ENCODE measurements at places on chromosomes 5 and 9. TPM values are rescaled to one million over a fixed set of nuclear protein-coding genes. Genes with fewer than 3 reads are reported as not detected.

DNA sequence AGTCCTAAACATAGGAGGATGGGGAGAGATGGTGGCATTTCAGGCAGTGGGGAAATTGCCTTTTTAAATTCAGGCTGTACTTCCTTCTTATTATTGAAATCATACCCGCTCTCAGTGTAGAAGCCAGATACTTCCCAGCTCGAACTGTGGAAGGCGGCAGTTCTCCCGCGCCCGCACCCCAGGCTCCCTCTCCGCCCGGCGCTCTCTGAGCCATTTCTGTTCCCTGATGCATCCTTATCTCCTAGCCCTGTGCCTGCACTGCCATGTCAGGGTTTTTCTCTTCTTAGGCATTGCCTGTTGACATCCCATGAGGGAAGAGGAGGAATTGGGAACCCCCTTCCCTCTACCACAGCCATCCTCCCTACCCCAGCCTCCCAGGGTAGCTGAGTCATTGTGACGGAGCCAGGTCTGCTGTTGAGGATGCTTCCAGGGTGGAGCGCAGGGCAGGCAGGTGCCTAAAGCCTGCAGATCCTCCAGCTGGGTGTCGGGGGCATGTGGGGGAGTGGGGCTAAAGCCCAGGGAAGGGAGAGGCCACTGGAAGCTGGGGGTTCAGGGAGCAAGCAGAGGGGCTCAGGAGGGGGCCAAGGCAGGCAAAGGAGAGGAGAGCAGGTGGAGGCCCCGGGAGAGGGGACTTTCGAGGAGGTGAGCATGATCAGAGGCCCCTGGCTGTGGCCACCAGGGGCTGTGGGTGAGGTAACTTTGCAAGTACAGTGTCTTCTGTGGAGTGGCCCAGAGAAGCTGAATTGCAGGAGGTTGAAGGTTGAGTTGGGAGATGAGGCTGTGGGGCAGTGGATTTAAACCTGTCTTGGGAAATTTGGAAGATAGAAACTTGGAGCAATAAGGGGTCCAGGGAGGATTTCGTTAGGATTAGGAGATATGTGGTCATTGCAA lies 16.2 kb downstream of the LAMC3 start:
- no peak overlapping the region for H3K4me3 ChIP-seq
- DNase-seq, result no peak
- H3K27ac ChIP-seq, result no peak overlapping the region
- no peaks in the 10 kb centered on the region for H3K27me3 ChIP-seq
- H3K36me3 ChIP-seq, result no peaks in the 10 kb centered on the region

- DNase-seq, result no peak
- no peaks in the 10 kb centered on the region for H3K36me3 ChIP-seq
- peak overlapping the region; percentile 24 for H3K27ac ChIP-seq
- H3K4me1 ChIP-seq, result peaks cover 42% of the 10 kb centered on the region
- no peak overlapping the region for H3K4me3 ChIP-seq
Observed at GRCh38 chr9:77808751-77809081, 160.6 kb upstream of the GNA14 start.

DNA sequence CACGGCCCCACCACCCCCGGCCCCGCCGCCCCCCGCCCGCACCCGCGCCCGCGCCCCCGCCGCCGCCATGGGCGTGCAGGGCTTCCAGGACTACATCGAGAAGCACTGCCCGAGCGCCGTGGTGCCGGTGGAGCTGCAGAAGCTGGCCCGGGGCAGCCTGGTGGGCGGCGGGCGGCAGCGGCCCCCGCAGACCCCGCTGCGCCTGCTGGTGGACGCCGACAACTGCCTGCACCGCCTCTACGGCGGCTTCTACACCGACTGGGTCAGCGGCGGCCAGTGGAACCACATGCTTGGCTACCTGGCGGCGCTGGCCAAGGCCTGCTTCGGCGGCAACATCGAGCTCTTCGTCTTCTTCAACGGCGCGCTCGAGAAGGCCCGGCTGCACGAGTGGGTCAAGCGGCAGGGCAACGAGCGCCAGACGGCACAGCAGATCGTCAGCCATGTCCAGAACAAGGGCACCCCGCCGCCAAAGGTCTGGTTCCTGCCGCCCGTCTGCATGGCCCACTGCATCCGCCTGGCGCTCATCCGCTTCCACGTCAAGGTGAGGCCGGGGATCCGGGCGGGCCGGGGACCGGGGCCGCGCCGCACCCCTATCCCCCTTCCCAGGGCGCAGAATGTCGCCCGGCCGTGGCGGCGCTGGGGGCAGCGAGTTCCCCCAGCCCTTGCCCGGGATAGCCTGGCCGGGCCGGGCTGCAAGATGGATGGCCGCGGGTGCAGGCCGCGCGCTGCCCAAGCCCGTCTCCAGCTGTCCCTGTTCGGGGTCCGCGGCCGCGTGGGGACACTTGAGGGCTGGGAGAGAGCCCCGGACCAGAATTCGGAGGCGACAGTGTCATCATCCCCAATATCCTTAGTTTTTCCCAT lies 594 bp downstream of the FAM120A start:
- H3K36me3 ChIP-seq, result no peaks in the 10 kb centered on the region
- H3K27ac ChIP-seq, result peak overlapping the region; percentile 99
- peaks cover 47% of the 10 kb centered on the region for H3K4me1 ChIP-seq
- no peaks in the 10 kb centered on the region for H3K27me3 ChIP-seq

DNA sequence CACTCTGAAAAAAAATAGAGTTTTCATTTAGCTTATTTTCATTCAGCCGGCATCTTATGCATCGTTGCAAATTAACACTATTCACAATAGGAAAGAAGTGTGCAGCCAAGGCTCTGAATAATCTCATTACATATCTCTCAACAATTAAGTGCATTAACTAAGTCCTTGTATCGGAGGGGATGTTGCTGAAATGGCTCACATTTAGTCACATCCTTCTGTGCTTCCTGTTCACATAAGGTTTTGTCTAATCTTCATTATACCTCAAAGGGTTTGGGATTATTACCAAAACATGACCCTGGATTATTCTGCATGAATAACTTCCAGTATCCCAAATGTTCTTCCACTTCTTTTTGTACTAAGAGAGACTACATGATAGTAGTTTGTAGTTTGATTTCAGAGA lies 278.0 kb upstream of the GRIA1 start:
- no peaks in the 10 kb centered on the region for H3K27me3 ChIP-seq
- H3K27ac ChIP-seq, result no peak overlapping the region
- DNase-seq, result no peak
- no peaks in the 10 kb centered on the region for H3K36me3 ChIP-seq
- H3K4me3 ChIP-seq, result no peak overlapping the region

- DNase-seq, result no peak
- no peak overlapping the region for H3K4me3 ChIP-seq
- H3K36me3 ChIP-seq, result no peaks in the 10 kb centered on the region
- H3K4me1 ChIP-seq, result no peaks in the 10 kb centered on the region
- no peak overlapping the region for H3K27ac ChIP-seq
Observed at GRCh38 chr5:122314036-122314435, 2.0 kb downstream of the SNCAIP start.

Gene NTRK2
- total RNA-seq, result 0.29 TPM

GRCh38 chr5:105754056-105754455 lies 1916.7 kb downstream of the EFNA5 start:
- DNase-seq, result no peak
- H3K27ac ChIP-seq, result no peak overlapping the region
- H3K4me1 ChIP-seq, result no peaks in the 10 kb centered on the region
- no peak overlapping the region for H3K4me3 ChIP-seq
- no peaks in the 10 kb centered on the region for H3K36me3 ChIP-seq

DNA sequence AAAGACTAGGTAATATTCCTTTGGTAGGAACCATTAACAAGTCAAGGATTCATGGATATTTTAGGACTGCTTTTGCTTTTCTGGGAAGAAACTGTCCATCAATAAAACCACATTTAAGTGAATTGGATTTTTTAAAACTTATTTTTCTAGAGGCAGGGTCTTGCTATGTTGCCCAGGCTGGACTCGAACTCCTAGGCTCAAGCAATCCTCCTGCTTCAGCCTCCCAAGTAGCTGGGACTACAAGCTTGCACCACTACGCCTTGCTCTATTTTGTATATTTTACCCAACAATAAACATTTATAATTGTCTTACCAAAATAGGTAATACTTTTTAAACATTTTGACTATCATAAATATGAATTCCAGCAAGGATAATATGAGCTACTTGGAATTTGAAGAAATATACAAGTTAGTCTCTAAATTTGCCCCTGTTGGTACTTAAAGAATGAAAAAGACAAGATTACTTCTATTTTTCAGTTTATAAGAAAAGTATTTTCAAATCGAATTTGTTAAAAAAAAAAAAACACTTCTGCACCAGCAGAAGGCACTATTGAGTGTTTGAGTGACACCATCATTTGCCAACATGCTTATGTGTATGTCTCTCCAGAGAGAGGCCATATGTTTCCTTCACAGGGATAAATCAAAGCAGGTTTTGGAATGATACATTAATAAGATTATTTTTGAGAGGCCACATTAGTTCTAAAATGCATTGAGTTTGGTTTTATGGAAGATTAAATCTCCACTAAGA lies 60.0 kb upstream of the CARTPT start:
- H3K4me3 ChIP-seq, result no peak overlapping the region
- H3K27me3 ChIP-seq, result no peaks in the 10 kb centered on the region
- H3K36me3 ChIP-seq, result no peaks in the 10 kb centered on the region

DNA sequence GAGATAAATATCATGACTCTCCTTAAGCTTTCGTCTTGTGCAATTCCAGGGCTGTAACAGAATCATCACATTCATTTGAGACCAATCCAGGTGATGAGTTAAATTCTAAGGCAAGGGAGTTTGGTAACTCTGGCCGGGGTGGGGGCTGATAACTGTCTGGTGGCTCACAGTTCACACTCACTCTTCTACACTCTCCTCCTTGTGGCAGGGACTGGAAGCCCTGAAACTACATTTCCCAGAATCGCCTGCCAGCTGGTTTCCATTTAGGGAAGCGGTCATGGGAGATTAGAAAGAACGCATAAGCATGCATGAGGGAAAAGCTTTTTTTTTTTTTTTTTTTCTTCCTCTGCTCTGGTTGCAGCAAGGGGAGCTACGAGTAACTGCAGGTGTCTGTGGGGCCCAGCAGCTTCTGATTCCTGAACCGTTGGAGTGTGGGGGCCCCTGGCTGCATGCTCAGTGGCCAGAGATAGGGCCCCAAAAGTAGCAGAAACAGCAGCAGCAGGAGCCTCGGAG lies 154.8 kb upstream of the TBC1D2 start:
- no peak overlapping the region for H3K4me3 ChIP-seq
- no peaks in the 10 kb centered on the region for H3K36me3 ChIP-seq
- no peak overlapping the region for H3K27ac ChIP-seq
- H3K4me1 ChIP-seq, result no peaks in the 10 kb centered on the region

Gene PCDHB9
- 1.3 TPM for total RNA-seq

GRCh38 chr5:159655757-159656409 lies 260.4 kb upstream of the ADRA1B start:
- no peaks in the 10 kb centered on the region for H3K27me3 ChIP-seq
- DNase-seq, result no peak
- H3K36me3 ChIP-seq, result no peaks in the 10 kb centered on the region
- H3K4me1 ChIP-seq, result no peaks in the 10 kb centered on the region
- H3K4me3 ChIP-seq, result no peak overlapping the region

DNA sequence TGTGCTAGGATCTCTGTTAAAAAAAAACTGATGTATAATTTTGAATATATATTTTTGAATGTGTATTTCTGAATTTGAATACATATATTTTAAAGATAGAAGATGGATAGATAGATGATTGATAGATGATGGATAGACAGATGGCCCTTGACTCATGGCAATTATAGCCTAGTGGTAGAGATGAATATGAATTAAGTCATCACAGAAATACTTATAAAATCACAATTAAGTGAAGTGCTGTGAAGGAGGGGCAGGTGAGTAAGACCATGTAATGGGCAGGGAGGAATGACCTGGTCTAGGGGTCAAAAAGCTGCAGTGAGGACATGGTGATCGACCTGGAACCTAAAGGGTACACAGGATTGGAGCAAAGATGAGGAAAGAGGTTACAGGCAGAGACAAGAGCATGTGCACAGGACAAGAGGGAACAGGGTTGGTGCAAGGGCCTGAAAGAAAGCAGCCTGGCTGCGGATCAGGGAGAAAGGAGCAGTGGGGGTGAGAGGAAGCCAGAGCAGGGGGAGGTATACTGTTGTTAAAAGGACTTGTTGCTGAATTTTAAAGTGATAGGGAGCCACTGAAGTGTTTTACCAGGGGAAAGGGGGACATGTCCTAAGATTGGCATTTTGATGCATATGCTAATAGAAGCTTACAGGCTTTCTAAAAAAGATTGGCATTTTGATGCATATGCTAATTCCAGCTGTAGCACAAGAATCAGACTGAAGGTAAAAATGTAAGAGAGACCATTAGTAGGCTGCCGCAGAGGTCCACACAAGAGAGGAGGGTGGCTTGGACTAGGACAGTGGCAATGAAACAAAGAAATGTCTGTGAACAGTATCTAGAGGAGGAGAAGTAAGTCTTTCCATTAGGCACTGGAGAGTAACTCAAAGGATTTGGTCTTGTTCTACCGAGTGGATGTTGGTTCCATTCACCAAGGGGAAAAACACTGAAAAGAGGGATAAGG lies 527.8 kb downstream of the AGTPBP1 start:
- H3K27ac ChIP-seq, result no peak overlapping the region
- H3K4me3 ChIP-seq, result no peak overlapping the region
- H3K4me1 ChIP-seq, result no peaks in the 10 kb centered on the region
- DNase-seq, result no peak
- H3K36me3 ChIP-seq, result no peaks in the 10 kb centered on the region

DNA sequence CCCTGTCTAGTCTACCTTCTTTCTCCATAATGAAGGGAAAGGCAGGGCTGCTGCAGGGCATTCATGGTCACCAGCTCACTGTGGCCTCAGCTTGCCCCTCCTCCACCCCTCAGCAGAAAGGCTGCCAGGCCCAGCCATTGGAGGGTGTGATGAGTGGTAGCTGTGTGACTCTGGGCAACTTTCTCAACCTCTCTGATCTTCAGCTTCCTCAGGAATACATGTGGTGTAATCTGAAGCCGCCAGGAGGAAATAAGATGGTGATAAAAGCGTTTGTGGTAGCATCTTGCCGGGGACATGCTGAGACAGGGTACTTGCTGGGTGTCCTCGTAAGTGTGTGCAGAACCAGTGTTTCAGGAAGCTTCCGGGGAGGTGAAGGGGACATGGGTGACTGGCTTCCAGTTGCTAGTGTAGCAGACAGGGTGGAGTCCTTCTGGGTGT lies 9.8 kb downstream of the CXCL14 start:
- H3K27me3 ChIP-seq, result no peaks in the 10 kb centered on the region
- H3K27ac ChIP-seq, result no peak overlapping the region

- no peak overlapping the region for H3K27ac ChIP-seq
- H3K27me3 ChIP-seq, result no peaks in the 10 kb centered on the region
- no peaks in the 10 kb centered on the region for H3K36me3 ChIP-seq
- H3K4me1 ChIP-seq, result no peaks in the 10 kb centered on the region
- no peak overlapping the region for H3K4me3 ChIP-seq
- DNase-seq, result no peak
Observed at GRCh38 chr5:137401946-137402345, 97.2 kb downstream of the SPOCK1 start.

- no peaks in the 10 kb centered on the region for H3K27me3 ChIP-seq
- no peak overlapping the region for H3K4me3 ChIP-seq
- no peak overlapping the region for H3K27ac ChIP-seq
- DNase-seq, result no peak
- no peaks in the 10 kb centered on the region for H3K36me3 ChIP-seq
- H3K4me1 ChIP-seq, result no peaks in the 10 kb centered on the region
Observed at GRCh38 chr5:152306386-152306785, 98.7 kb downstream of the NMUR2 start.

GRCh38 chr5:72392326-72392733 lies 72.2 kb downstream of the PTCD2 start:
- peaks cover 3% of the 10 kb centered on the region for H3K4me1 ChIP-seq
- H3K27ac ChIP-seq, result no peak overlapping the region
- no peak overlapping the region for H3K4me3 ChIP-seq
- DNase-seq, result no peak

GRCh38 chr5:64180661-64181343 lies 15.2 kb downstream of the RNF180 start:
- no peak overlapping the region for H3K27ac ChIP-seq
- H3K4me3 ChIP-seq, result no peak overlapping the region
- no peaks in the 10 kb centered on the region for H3K36me3 ChIP-seq
- H3K27me3 ChIP-seq, result no peaks in the 10 kb centered on the region

Gene MSX2
- total RNA-seq, result 1.4 TPM

All from left lung (tissue), 14 donors.